CD4-positive, alpha-beta T cell treated with Interleukin-4 for 1 hour (primary cell): ENCODE measurements at places on chromosomes 16 and 17.
A peak's percentile ranks its signal among the peaks of the same experiment; 100 is the strongest.

DNA sequence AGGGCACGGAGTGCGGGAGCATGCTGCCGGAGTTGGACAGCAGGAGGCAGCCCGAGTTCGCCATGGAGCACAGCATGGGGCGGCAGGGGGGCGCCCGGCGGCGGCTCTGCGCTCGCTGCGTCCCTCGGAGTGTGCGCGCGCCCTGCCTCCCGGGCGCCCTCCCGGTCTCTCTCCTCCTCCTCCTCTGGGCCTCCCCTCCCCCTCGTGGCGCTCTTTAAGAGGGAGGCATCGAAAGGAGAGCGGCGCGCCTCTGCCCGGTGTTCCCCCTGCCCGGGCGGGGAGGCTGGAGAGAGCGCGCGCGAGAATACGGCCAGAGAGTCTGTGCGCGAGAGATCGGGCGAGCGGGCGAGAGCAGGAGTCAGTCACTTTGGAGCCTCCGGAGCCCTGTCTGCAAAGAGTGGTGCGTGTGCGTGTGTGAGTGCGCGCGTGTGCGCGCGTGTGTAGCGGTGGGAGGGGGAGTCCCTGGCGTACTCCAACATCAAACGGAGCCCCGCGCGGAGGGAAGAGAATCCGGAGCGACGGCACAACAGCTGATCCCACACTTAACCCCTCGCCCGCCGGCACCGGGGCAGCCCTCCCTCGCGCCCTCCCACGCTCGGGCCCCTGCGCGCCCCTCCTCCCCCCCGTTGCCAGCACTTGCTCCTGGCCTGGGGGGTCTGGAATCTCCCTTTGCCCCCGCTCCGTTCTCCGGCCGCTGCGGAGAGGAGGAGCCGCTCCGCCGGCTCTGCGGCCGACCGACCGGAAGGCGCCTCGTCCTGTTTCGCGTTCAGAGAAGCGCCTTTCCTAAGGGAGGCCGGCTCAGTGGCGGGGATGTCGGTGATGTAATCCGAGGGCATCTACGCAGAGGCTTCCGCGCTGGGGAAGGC is 108.9 kb downstream of the ENGASE start:
- DNase-seq = no peak

- no peak for DNase-seq
These were observed 12.7 kb downstream of the SCGB1C2 start for GRCh38 chr17:149897-150584.

- no peak for DNase-seq
These were observed 28.5 kb downstream of the FTO start for GRCh38 chr16:53732296-53732929.

DNA sequence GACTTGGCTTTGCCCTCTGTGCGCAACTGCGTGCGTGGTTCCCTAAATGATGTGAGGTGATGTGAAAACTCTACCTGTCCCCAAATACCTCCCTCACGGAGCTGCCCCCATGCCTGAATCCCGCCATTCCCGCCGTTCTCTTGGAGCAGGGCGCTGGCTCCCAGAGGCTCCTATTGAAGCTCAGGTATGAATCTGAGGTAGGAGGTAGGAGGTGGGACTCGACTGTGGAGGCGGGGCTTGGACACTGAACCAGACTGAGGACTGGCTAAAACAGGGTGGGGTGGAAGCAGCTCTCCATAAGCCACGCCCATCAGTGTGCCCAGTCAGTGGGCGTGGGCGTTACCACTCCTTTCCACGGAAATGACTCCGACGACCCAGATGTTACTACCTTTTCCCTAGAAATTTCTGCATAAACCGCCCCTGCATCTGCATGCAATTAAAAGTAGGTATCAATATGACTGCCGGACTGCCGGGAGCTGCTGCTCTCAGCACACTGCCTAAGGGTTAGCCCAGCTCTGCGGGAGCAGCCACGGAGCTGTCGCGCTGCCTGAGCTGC is 41.0 kb downstream of the FOXL1 start:
- DNase-seq = no peak

GRCh38 chr16:74521691-74522090 is 85.2 kb downstream of the GLG1 start:
- DNase-seq = no peak

DNA sequence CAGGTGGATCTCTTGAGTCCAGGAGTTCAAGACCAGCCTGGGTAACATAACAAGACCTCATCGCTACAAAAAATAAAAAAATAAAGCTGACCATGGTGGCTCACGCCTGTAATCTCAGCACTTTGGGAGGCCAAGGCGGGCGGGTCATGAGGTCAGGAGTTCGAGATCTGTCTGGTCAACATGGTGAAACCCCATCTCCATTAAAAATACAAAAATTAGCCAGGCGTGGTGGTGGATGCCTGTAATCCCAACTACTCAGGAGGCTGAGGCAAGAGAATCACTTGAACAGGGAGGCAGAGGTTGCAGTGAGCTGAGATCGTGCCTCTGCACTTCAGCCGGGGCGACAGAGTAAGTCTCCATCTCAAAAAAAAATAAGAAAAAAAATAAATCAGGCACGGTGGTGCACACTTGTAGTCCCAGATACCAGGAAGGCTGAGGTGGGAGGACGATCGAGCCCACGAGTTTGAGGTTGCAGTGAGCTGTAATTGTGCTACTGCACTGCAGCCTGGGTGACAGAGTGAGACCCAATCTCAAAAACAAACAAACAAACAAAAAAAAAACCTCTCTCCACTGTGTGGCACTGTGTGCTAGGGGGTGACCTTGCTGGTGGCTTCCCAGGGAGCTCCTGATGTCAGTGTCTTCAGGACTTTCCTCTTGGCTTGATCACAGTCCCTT is 19.8 kb upstream of the MAPK3 start:
- DNase-seq = peak; percentile 42

GRCh38 chr16:1691276-1691675 is 13.2 kb downstream of the JPT2 start:
- no peak for DNase-seq

DNA sequence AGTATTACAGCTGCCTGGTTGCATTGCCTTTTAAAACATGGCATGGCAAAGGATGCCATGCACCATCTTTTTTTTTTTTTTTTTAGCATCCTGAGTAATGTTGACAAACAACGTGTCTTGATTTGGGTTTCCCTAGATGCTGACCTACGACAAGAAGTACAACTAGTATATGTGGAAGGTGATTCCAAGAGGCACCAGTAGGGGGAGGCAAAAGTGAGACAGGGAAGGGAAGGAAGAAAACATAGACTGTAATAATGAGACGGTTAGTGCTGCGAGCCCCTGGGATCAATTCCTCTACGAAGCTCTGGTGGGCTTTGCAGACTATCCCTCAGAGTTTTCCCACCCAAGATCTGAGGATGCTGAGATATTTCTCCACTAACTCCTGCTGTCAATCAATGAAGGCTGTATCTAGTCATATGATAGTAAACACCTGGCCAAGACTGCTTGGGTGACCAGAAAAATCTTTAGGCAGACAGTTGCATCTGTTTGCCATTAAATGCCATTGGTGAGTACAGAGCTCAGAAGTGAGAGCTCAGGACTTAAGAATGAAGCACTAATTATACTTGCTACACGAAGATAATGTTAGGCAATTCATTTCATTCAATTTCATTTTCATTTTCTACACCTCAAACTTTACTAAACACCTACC is 458.6 kb upstream of the GOT2 start:
- DNase-seq = no peak

- no peak for DNase-seq
These were observed 229.2 kb upstream of the WSCD1 start for GRCh38 chr17:5840811-5841446.

- no peak for DNase-seq
These were observed 19.4 kb downstream of the NARF start for GRCh38 chr17:82477934-82478333.

GRCh38 chr17:2191785-2192184 is 111.8 kb downstream of the SMG6 start:
- DNase-seq = no peak

- DNase-seq = no peak
These were observed 13.6 kb downstream of the CDH15 start for GRCh38 chr16:89184933-89185794.
